ENCODE measurements at places on chromosomes 7 and 10.

DNA sequence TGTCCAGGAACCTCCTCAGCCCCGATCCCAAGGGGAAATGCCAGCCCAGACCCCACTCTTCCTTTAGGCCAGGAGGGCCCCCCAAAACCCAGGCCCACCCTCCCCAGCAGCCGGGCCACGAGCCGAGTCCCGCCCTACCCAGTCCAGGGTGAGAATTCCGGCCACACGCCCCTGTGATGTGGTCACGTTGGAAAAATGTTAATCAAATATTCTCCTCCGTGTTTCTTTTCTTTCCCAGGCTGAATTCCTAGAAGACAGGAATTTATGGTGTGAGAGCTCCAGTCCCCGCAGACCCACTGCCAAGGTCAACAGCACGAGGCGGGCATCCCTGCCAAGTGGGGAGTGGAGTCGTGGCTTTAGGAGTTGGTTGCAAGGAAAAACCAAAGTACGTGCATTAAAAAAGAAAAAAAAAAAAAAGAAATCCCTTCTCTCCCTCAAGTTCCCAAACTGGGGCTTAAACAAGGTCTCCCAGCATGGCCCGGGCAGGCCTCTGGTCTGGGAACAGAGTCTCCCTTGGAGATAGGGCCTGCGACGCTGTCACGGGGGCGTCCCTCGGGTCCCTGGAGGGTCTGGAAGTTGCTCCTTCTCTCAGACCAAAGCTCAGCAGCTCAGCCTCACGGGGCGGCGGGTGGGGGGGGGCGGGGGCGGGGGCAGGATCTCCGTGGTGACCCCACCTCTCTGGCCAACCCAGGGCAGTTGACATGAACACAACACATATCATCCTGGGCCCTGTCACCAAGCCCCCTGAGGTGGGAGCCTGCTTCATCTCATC is 28.1 kb upstream of the ELN start:
- no peak for DNase-seq

DNA sequence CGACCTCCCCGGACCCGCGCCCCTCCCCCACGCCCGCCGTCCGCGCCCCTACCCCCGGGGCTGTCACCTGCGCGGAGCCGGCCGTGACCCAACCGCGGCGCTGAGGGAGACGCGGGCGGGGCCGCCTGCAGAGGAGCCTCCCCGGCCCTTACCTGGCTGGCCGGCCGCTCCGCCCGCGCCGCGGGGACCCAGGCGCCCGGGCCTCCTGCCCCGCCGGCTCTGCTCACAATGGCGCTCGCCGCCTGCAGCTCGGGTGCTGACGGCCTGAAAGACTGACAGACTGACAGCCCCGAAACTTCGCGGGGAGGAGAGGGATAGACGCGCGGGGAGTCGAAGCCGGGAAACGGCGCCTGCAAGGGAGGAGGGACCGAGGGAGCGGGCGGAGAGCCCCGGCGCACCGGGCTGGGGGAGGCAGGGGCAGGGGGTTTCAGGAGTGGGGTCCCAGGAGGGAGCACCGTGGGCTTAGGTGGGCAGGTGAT is 393 bp downstream of the ZNF467 start:
- no peak for DNase-seq

- no peak for DNase-seq
Observed at GRCh38 chr10:21207852-21208646, 310.9 kb upstream of the NEBL start.

GRCh38 chr10:84258034-84258695 is 13.3 kb downstream of the RGR start:
- no peak for DNase-seq

- DNase-seq, result no peak
Observed at GRCh38 chr7:148929176-148929575, 45.1 kb upstream of the EZH2 start.

- DNase-seq, result no peak
Observed at GRCh38 chr7:105376908-105377533, 11.7 kb downstream of the SRPK2 start.

DNA sequence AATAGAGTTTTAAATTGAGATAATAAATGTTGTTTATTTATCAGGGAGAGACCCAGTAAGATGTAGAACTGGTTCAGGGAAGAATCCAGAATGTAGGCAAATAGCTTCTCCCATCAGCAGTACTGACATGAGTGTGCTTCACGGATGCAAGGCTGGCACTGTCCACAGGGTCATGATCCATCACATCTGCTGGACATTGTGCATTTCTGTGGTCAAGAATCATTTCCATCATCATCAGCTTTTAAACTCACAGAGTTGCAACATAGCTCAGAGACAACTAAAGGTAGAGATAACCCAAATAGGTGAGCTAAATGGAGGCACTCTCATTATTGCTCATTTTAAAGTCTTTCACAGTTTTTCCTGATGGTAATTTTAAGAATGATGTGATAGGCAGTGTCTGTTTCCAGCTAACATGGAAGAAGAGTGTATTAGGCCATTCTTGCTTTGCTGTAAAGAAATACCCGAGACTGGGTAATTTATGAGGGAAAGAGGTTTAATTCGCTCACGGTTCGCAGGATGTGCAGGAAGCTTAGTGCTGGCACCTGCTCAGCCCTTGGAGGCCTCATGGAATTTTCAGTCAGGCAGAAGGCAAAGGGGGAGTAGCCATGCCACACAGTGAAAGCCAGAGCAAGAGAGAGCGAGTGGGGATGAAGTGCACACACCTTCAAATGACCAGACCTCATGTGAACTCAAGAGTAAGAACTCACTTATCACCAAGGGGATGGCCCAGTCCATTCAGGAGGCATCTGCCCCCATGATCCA is 80.8 kb downstream of the INPP5A start:
- DNase-seq, result no peak

DNA sequence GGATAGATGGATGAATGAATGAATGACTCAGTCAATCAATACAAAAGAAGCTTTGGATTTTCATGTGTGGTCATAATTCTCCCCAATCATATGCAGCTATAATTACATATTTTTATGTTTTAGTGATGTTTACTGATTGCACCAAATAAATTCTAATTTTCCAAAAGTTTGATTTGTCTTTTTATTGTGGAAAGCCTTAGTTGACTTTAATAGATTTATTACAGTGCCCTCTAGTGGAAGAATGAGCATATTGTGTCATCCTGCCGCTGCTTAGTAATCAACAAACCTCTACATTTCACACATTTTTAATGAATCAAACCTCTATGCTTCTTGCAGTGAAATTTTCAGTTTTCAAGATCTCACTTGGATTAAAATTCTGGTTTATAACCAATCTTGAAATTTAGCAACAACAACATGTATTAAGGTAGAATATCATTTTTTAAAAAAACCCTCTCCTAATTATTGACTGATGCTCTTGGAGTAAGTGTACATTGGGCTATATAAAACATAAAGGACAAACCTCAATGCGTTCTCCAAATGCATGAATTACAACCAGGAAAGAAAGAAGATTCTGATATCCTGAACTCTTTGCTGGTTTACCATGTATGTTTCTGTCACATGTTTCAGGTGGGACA is 55.6 kb upstream of the PNLIP start:
- DNase-seq, result no peak

DNA sequence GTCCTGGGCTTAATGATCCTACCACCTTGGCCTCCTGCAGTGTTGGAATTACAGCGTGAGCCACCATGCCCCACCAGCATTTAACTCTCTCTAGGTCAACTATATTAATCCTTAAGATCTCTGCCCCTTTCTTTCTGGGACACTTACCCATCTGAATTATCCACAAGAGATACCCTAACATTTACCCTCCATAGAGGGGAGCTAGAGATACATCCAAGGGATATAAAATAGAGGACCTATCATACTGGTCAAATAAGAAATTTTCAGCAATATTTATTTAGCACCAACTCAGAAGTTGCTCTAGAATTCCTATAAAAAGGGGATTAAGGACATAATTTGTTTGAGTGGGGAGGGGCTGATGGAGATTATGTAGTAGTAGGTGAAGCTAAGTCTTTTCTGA is 96.5 kb downstream of the OTUD1 start:
- DNase-seq, result no peak

DNA sequence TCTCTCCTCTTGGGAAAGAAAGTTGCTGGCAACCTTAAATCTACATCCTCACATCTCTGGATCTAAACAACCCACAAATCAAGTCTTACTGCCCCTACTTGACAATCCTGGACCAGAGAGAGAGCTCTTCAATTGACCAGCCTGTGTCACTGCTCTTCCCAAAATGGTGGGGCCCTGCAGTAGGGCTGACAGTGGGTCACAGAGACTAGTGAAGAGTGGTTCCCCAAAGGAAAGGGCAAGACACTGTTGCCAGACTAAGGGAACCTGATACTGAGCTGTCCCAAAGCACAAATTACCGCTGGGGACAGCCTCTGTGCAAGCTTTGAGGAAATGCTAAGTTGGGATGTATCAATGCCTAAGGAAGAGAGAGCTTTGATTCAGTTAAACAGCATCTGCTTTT is 4.5 kb upstream of the GPRIN2 start:
- no peak for DNase-seq

DNA sequence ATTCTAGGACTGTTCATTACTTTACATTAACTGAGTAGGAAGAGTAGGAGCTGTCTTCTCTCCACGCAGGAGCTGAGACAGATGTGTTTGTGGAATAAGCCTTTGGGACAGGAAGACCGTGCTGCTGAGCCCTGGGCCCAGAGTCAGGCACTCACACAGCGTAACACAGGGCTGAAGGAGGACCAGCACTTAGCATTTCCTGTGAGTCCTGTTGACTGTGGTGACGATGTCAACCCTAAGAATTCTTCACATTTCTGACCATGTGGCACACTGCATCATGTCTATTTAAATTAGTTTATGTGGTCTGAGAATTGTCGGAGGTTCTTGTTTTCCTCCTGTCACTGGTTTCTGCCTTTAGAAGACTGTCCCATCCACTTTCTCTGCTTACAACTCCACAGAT is 117.2 kb downstream of the PIP4K2A start:
- no peak for DNase-seq

DNA sequence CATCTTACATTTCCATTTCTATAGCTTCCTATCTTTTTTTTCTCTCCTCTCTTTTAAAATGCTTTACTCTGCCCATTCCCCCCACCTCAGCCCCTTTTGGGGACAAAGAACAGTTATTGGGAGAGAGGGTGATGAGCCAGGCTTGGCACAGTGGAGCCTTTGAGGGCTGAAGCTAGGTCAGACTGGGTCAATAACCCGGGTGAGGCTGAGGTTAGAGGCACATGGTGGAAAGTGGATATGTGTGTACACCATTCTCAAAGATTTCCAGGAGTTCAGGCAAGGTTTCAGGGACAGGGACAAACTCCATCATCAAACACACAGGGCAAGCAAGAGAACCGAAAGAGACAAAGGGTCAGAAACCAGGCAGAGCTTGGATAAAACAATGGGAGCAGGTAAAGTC is 11.5 kb downstream of the ABCB4 start:
- DNase-seq, result no peak

GRCh38 chr10:90579602-90580242 is 278.1 kb downstream of the HTR7 start:
- DNase-seq, result no peak

- DNase-seq, result no peak
Observed at GRCh38 chr7:128735436-128735835, 3.7 kb upstream of the CALU start.

- no peak for DNase-seq
Observed at GRCh38 chr7:130278860-130279259, 12.2 kb downstream of the CPA2 start.

GRCh38 chr7:48193421-48193820 is 22.2 kb downstream of the ABCA13 start:
- no peak for DNase-seq

DNA sequence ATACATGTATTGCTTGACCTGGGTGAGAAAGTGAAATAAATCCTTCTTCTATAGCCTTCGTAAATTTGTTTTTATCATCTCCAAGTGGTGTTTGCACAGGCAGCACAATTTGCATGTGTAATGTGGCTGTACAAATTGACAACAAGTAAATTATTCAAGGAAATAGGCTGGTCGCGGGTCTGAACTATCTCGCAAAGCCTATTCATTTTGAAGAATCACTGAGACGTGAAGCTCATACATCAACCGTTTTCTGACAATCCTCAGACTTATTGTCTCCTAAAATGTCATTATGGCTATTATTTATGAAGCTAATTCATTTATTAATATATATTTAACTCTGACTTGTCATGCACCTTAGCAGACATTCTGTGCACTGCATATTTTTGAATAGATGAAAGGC is 16.2 kb upstream of the FAM204A start:
- DNase-seq, result no peak

DNA sequence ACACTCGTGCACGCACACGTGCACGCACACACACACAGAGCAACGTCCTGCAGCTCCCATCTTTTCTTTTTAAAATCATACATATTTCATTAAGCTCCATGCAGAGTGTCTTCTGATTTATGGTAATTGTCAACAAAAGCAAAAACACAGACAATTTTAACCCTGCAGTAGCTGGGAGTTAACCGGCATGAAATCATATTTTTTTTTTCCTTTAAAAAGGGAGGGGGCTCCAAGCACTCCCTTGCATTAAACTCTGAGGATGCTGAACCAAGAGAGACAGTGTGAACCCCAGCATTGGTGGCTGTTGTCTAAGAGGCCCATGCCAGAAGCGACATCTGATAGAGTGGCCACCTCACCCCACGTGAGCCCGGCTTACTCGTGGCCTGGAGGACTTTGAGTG is 542.6 kb downstream of the DNAJB6 start:
- DNase-seq, result no peak

- DNase-seq, result no peak
Observed at GRCh38 chr10:80493522-80494051, 39.5 kb downstream of the TSPAN14 start.

DNA sequence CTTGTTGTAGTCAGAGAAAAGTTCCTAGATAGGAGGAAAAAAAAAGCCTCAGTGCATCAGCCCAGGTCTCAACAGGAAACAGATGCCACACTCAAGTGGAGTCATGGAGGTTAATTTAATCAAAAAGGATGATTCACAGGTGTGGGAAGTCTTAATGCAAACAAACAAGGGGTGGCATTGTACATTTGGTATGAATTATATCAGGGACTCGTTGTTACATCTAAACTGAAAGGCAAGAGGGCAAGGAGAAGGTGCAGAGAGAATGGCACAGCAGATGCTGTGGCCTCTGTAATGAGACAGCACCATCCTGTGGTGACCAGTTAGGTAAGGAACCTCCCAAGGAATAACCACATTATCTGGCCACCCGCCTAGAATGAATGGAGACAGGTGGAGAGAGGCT is 133.7 kb downstream of the PTPRZ1 start:
- no peak for DNase-seq

- no peak for DNase-seq
Observed at GRCh38 chr10:94186722-94187121, 176.0 kb downstream of the NOC3L start.

DNA sequence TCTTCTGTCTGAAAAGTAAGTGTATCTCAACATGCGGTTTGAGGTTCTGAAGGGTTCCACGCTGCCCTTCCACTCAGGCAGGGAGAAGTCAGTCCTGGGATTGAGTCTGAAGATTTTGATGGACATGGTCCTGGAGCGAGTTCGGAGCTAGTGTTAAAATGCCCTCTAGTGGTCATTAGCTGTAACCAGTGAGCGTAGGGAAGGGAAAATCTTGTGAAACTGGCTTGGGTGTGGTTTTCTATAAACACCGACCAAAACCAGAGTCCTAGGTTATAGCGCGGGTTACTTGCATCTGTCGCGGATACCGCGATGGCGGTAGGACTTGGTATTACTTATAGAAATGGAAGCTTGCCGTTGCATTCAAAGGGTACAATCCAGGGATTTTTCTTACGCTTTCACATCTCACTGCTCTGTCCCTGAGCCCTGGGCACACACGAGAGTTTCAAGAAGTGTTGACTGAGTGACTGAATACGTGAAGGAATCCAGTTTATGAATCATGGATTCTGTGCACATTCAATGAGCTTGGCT is 348.2 kb upstream of the C7orf33 start:
- no peak for DNase-seq

Measured in activated naive CD8-positive, alpha-beta T cell treated with anti-CD3 and anti-CD28 coated beads, Interleukin-2, amount 50 U/mL, for 24 hours (primary cell).